Keratinocyte (primary cell): ENCODE measurements at places on chromosomes 1 and 21.
A peak's percentile ranks its signal among the peaks of the same experiment; 100 is the strongest.

DNA sequence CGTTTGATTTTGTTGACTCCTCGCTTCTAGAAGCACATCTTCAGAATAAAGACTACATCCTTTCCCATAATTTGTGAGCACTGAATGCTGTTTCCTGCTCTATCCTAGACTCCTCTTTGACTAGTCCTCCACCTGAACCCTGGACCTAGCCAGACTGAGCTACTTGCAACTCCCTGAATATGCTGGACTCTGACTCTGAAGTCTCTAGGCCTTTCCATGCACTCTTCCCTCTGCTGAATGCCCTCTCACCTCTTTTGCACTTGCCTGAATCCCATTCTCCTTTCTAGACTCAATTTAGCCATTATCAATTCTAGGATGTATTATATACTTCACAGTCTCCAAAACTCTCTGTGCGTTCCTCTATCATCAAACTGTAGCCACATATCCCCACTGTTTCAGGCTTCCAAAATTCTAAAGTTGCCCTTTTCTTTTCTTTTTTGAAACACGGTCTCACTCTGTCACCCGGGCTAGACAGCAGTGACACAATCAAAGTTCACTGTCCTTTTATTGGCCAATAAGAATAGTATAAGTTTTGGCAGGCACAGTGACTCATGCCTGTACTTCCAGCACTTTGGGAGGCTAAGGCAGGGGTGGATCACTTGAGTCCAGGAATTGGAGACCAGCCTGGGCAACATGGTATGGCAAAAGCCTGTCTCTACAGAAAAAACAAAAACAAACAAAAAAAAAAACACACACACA is 127.0 kb downstream of the LTN1 start:
- no peak for DNase-seq

DNA sequence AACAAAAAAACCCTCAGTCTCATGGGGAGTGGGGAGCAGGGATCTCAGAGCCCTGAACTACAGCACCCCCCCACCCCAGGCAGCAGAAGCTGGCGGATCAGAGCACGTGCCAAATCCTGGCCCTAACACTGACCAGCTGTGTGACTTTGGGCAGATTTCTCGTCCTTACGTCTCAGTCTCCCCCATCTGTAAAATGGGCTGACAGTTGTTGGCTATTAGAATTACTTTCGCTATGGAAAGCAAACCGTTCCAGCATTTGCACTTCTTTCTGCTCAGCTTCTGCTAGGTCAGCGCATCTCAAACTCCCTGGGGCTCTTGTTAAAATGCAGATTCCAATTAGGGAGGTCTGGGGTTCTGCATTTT is 15.5 kb downstream of the TNFRSF8 start:
- DNase-seq, result no peak

DNA sequence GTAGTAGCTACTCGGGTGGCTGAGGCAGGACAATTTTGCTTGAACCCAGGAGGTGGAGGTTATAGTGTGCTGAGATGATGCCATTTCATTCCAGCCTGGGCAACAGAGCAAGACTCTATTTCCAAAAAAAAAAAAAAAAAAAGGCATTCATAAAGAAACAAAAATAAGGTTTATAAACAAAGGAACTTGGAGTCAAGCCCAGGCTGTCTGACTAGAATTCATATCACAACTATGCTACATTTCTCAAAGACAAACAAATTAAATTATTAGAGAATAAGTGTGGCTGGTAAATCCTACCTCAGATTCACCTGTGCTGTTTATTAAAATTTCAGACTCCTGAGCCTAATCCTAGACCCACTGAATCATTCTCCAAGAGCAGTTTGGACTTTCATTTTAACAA is 4.2 kb downstream of the GCLM start:
- DNase-seq, result no peak

DNA sequence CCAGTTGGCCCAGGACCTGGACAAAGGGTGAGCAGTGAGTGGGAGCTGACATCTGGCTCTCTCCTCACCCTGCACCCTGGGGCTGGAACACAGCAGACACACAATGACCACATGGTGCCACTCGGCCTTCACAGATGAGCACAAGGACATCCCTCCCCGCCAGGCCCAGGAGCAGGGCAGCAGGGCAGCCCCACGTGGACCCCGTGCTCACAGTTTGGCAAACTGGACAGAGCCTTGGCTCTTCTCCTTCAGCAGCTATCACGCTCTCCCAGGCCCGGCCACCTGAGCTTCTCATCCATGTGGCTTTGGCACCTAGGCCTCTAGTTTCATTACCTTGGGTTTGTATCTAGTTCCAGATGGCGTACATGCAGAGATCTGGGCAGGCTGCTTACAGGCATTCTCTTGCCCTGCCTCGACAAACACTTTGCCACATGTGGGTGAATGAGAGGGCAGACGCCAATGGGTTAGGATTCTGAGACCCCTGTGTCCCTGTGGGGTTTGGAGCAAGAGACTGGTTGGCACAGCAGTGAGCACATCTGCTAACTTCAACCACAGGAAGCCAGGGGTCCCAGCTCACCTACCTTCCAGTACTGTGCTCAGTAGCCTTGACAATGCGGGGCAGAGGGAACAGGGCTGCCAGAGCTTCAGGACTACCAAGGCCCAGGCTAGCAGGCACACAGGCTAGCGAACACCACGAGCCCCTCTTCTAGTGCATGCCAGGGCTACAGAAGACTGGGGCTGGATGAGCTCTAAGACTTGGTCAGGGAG is 3.4 kb upstream of the PTPRF start:
- no peak for DNase-seq

DNA sequence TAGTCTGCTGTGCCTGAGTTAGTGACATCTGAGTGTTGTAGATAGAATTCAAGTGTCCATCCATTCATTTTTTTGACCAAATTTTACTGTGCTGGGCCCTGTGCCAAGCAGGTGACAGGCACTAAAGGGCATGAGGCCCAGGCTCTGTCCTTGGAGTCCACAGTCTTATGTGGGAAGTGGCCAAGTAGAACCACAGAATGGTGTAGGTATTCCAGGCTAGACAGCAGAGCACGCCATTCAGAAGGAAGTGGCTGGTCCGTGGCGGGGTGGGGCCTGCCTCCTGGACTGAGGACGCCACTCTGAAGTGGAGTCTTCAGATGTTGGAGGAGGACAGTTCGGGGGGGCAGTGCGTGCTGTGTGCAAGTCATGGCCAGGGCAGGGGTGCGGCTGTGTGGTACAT is 68.9 kb upstream of the ACTL8 start:
- no peak for DNase-seq

- DNase-seq, result no peak
Measured at GRCh38 chr1:222814536-222815439, at the start of gene DISP1. DISP1 (plus strand) TSS chr1:222815039; CDS start chr1:222942824, 127,785 bp downstream.

- no peak for DNase-seq
Measured at GRCh38 chr1:75614399-75614756, 3.5 kb upstream of the SLC44A5 start.

DNA sequence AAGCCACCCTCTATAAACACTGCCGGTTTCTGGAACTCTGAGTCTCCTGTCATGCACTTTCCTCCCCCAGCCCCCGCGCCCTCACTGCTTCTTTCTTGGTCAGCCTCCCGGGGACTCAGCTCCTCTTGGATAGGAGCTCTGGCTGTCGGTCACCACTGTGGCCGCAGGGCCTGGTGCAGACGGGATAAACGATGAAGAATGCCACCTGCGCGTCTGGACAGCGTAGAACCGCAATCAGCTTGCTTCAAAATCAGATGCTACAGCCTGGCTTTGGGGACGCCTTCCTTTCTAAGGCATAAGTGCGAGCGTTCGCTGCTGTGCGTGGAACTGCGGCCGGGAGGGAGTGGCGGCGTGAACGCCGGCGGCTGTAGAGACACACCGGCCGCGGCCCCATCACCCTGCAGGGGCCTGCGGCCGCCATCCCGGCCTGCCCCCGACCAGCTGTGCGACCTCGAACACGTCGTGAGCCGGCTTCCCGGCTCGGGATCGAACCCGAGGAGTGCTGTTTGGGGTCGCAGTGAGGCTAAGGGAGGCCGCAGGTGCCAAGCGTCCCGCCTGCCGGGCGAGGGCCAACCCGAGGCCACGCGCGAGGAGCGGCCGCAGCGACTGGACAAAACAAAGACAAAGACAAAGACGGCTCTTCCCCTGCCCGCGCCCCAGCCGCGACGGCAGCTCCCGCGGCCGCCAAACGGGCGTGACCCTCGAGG is 688 bp downstream of the PTTG1IP start:
- DNase-seq, result no peak

GRCh38 chr1:41416081-41416480 is 54.8 kb downstream of the FOXO6 start:
- no peak for DNase-seq

- DNase-seq, result no peak
Measured at GRCh38 chr1:109629372-109630030, 9.9 kb downstream of the AMPD2 start.

- no peak for DNase-seq
Measured at GRCh38 chr1:191993549-191993948, 164.7 kb upstream of the RGS18 start.

DNA sequence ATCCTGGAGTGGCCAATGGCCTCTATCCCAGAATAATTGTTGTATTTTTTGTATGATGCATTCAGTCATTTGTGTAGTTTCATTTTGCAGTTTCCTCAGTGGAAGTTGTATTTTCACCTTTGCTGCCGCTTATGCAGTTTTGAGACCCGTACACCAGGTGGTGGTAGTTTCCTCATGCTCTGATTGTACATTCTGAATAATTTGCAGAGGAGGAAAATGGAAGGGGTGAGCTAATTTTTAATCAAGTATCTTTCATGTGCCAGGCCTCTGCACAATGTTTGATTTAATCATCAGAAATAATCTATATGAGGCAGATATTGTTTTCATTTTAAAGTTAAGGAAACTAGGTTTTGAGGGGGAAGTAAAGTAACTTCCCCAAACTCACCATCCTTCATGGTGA is 29.5 kb downstream of the HLX start:
- DNase-seq, result no peak

DNA sequence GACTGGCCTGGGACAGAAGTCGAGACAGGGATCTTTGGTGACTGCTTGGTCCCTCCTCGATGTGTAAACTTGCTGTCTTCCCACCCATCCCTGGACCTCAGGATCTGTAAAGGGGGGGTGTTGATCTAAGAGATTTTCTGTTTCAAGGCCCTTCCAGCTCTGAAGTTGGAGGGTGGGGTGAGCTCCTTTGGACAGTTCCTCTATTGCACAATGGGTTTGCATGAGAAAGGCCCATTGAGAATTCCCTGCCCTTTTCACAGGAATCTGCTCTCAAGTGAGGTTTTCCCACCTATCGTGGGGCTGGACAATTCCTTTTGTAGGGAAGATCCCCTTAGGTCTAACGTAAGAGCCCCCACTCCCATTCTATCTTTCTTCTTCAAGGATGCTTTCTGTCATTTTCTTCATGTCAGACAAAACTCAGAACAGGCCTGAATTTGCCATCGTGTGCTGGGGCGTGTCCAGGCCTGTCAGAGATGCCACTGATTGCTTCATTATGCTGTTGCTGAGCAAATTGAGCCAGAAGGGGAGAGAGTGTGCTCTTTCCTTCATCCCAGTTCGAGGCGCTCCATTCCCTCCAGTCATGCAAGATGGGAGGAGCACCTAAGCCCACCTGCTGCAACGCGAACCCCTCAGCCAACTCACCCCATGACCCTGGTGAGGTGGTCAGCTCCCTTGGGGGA is 149.9 kb upstream of the IGSF21 start:
- DNase-seq, result no peak

DNA sequence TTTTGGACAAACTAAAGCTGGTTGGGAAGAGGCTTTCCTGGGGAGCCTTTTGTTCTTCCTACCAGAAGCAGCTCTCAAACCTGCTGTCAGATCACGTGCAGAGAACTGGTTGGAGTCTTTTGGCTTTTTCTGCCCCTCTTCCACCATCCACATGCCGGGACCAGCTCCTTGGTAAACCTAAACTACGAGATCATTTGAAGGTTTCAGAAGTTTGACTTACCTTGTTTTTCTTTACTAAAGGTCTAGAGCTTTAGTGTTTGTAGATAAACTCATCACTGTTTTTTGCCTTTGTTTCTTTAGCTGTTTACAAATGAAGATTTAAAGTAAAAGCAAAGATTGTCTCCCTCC is 113.4 kb downstream of the HLX start:
- DNase-seq, result no peak

DNA sequence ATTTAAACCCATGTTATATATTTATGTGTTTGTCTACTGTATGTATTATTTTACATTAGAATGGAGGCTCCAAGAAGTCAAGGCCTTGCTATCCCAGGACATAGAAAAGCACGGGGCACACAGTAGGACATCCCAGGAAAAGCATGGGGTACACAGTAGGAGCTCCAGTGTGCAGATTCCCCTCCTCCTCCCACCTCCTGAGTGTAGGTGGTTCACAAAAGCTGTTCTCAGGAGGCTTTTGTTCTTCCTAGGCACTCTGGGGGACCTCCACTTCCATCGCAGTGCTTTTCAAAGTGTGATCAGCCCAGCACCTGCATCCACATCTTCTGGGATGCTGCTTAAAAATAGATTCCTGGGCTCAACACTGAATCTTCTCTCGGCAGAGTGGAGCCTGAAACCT is 30.8 kb upstream of the VTCN1 start:
- no peak for DNase-seq

DNA sequence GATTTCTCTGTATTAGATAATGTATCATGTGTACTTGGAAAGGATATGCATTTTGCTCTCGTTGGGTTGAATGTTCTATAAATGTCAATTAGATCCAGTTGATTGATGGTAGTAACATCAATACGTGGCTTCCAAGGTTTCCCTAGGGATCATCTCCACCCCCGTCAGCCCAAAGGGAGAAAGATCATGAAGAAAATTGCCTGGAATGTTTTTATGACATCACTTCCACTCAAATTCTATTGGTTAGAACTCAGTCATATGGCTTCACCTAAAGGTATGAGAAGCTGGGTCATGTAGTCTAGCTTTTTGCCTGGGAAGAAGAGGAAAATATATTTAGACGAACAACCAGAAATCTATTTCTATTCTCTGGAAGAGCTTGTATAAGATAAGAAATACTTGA is at the start of gene C1orf185:
C1orf185 (plus strand) TSS at position 253 of the 400 bp plus-strand sequence; CDS start at position 259, 6 bp downstream.
- no peak for DNase-seq

GRCh38 chr1:36657826-36658225 is 175.1 kb upstream of the CSF3R start:
- no peak for DNase-seq

DNA sequence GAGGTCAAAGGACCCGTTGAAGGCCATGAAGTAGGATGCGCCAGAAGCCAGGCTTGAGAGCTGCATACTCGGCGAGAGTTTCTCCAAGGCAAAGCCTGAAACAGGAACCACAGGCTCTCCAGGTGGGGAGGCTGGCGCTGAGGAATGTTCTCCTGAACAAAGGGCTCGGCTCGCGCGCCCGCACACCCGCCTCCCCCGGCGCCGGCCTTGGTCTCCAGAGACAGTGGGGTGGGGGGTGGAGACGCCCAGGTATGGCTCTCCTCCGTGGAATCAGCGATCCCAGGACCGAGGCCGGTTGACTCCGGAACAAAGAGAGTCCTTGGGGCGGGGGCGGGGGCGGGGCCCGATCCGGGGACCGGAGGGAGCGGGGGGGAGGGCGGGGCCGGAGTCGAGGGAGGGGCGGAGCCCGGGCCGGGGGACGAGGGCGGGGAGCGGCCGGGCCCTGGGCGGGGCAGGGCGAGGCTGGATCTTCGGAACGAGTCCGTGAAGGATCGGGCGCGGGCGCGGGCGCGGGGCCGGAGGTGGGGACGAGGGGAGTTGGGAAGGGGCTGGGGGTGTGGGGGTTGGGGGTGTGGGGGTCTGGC is 85.0 kb downstream of the NKAIN1 start:
- DNase-seq, result peak; percentile 67
